Stimulated activated CD4-positive, alpha-beta T cell treated with anti-CD3 and anti-CD28 coated beads, Interleukin-1b, Interleukin-23, amount 100 ng/mL, for 1 hour (primary cell): ENCODE measurements at places on chromosomes 1 and 21.

- no peak for DNase-seq
These were observed 38.0 kb upstream of the COL24A1 start for GRCh38 chr1:86194491-86195034.

DNA sequence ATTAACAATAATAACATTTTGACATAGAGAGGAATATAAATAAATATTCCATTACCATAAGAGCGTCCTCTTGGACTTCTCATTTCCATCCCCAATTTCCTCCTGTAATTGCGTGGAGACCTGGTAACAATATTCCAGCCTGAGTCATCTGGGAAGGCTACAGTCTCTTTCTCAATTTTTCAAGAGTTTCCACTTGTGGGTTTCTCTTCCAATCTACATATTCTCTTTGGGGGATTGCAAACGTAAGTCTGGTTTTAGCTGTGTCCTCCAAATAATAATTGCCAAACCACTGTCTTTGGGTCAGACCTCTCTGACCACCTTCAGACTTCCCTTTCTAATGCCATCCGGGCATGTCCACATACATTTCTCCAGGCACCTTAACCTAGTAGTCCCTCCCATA lies 124.5 kb upstream of the USP24 start:
- no peak for DNase-seq

DNA sequence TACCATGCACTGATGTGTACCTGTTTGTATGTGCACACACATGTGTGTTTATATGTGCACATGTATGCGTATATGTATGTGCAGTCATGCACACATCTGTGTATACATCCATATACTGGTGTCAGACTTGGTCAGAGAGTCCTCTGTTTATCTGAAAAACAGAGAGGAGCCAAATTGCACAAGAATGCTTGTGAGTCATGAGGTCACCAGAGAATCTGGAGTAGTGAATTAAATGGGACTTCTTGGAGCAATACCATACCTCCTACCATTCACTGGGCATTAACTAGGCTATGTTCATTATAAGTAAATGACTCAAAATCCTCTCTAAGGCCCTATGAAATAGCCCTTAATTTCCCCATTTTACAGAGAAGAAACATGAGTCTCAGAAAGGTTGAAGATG lies 272.1 kb upstream of the C1orf87 start:
- no peak for DNase-seq

- no peak for DNase-seq
These were observed 18.3 kb downstream of the HYI start for GRCh38 chr1:43435146-43436145.

GRCh38 chr1:150256198-150256553 lies 1.4 kb upstream of the CA14 start:
- DNase-seq: no peak

GRCh38 chr21:25636727-25637126 lies 2.3 kb upstream of the JAM2 start:
- no peak for DNase-seq

- no peak for DNase-seq
These were observed 51.0 kb downstream of the PSMG1 start for GRCh38 chr21:39132248-39132647.

- no peak for DNase-seq
These were observed 187.9 kb downstream of the SMYD3 start for GRCh38 chr1:246319083-246319714.

GRCh38 chr1:226123591-226124471 lies 61.3 kb downstream of the H3-3A start:
- DNase-seq: no peak
